H1 (cell line): ENCODE measurements at places on chromosomes 16 and 17.

- DNase-seq: no peak
Measured at GRCh38 chr16:10631886-10632285, 51.5 kb upstream of the EMP2 start.

GRCh38 chr17:6046431-6046830 is 23.7 kb upstream of the WSCD1 start:
- no peak for DNase-seq

- DNase-seq: no peak
Measured at GRCh38 chr17:55456307-55457240, 34.9 kb upstream of the MMD start.

- no peak for DNase-seq
Measured at GRCh38 chr16:84059111-84059510, 16.5 kb upstream of the SLC38A8 start.

DNA sequence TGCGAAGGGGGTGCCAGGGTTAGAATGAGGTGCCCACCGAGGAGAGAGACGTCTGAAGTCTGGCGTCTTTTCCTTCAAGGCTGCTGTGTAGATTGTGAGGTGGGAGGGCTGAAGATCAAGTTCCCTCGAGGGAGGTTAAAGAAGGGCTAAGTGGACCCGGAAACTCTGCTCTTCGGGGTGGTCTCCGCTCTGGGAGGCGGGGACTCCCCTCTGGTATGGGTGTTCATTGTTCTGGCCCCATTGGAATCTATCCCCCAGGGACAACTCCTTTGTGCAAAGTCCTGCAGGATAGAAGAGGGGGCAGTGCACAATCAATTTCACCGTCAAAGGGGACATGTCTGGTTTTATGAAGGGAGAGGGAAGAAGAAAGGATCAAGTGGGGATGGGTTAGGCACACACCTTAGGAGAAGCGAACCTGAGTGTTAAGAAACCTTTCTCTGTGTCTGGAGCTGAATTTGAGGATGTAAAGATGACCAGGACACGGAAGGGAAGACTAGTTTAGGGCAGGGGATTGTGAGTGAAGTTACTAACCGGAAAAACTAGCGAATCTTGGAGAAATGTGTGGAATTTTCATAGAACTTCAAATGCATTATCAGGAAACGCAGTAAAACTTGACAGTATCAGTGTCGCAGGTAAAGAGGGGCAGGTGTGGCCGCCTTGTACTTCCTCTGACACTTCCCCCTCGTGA is 809 bp upstream of the RAB34 start:
- DNase-seq: no peak

- no peak for DNase-seq
Measured at GRCh38 chr16:12024429-12024828, 47.9 kb downstream of the SNX29 start.

DNA sequence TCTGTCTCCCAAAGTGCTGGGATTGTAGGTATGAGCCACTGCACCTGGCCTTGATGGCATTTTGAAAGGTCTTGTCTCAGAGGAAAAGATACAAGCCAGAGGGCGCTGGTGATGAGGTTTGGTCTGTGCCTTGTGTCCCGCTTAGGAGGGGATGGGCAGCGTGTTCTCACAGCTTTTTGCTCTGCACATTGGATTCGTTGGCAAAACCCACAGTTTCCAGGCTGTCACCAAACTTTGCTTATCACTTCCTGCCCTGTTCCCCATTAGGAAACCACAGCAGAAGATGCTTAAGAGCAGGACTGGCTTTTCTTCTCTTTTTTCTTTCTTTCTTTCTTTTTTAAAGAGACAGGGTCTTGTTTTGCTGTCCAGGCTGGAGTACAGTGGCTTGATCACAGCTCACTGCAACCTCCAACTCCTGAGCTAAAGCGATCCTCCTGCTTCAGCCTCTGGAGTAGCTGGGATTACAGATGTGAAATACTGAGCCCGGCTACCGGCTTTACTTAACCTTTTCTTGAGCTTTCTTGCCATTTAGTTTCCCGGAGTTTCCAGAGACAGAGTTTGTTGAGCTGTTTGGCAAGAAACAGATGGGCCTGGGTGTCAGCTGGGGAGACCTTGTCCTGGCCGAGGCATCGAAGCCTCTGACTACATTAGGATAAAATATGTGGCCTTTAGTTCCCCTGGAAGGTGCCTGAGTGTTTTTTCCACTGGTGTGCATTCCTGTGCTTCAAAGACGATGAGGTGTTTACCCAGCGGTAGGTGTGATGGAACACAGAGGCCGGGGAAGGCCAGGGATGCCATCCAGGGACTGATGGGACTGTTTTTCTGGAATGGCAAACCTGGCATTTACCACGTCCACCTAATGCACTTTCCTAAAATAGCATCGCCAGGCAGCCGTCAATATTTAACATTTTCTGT is 112.9 kb downstream of the ABCC1 start:
- no peak for DNase-seq

- DNase-seq: peak; percentile 98
Measured at GRCh38 chr16:77236063-77236511, 36.9 kb downstream of the SYCE1L start.

GRCh38 chr16:80664226-80664625 is 123.4 kb downstream of the DYNLRB2 start:
- DNase-seq: no peak

- DNase-seq: no peak
Measured at GRCh38 chr17:73552300-73553048, 91.8 kb downstream of the SDK2 start.

DNA sequence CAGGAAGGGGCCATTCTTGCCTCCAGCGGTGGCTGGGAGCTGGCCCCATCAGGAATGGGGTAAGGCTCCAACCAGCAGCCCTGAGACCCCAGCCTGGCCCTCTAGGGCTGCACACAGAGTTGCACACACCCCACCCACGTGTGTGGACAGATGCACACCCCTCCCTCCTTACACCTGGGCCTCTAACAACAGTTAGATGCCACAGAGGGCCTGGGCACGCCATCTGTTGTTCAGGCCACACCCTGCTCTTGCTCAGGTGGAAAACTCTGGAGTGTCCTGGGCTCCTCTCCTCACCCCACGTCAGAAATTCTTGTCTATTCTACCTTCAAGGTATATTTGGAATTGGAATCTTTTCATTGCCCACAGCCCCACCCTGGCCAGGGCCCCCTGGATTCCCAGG is 13.3 kb upstream of the RAI1 start:
- no peak for DNase-seq

DNA sequence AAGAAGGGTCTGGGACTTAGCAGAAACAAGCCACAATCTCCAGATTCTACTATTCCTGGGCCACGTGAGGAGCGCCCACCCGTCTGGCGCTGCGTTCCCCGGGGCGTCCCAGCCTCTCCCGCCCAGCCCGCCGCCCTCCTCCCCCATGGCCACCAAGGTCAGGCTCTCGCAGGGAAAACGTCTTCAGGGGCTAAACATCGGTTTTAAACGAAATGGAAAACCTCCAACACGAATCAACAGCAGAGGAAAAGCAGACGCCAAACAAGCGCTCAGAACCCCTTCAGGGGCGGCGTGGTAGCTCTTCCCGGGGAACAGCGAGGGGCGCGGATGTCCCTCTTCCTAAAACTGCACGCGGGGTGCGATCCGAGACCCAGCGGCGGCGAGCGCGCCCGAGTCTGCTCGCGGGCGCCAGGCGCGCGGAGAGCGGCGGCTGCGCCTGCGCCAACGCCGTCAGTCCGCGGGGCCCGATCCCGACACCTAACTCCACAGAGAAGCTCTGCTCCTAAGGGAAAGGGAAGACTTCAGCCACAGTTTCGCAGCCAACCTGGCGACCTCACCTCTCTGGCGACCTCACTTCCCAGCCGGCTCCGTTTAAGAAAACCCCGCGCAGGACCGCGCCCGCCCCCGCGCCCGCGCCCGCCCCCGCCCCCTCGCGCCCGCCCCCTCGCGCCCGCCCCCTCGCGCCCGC is 505 bp upstream of the COG1 start:
- peak; percentile 77 for DNase-seq

GRCh38 chr17:56987283-56987834 is 9.4 kb downstream of the SCPEP1 start:
- DNase-seq: no peak

DNA sequence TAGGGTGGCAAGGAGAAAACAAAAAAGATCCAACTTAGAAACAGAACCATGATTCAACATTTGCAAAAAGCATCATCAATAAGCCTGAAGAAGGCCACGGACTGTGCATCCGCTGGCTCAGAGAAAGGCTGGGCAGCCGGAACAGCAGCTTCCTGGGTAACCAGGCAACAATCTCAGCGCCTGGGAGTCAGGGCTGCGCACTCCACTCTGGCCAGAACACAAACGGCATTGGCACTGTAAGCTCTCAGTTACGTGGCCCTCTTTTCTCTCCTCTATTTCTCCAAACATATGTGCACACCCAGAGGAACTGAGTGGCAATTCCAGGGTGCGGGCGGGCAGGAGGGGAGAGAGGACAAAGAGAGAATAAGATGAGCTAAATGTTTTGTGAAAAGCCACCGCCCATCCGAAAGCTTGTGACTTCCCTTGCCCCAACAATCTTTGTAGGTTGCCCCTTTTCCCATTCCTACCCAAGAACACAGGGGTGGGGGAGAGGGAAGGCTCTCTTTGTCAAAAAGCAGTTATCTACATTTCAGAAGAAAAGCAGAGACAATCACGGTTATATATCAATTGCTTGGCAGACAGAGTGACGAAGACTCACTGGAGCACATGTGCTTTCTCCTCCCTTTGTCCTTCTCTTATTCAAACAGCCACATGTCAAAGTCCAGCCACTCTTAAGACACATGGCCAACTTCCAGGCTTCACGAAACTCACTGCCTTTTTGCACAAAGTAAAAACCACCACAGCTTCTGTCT is 6.6 kb upstream of the GHDC start:
- no peak for DNase-seq

- no peak for DNase-seq
Measured at GRCh38 chr17:53792997-53793396, 29.7 kb upstream of the KIF2B start.

GRCh38 chr16:27129401-27129800 is 62.7 kb downstream of the C16orf82 start:
- no peak for DNase-seq

DNA sequence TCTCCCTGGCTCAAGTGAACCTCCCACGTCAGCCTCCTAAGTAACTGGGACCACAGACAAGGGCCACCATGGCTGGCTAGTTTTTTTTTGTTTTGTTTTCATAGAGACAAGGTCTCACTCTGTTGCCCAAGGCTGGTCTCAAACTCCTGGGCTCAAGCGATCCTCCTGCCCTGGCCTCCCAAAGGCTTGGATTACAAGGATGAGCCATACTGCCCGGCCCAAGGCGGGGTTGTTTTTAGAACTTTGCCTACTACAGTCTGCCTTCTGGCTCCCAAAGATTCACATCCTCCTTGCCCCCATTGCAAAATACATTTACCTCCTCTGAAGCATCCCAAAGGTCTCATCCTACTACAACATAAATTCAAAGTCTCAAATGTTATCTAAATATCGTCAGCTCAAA is 49.5 kb upstream of the PHOSPHO1 start:
- no peak for DNase-seq

GRCh38 chr16:16863672-16864071 is 484.7 kb downstream of the NPIPA7 start:
- no peak for DNase-seq

DNA sequence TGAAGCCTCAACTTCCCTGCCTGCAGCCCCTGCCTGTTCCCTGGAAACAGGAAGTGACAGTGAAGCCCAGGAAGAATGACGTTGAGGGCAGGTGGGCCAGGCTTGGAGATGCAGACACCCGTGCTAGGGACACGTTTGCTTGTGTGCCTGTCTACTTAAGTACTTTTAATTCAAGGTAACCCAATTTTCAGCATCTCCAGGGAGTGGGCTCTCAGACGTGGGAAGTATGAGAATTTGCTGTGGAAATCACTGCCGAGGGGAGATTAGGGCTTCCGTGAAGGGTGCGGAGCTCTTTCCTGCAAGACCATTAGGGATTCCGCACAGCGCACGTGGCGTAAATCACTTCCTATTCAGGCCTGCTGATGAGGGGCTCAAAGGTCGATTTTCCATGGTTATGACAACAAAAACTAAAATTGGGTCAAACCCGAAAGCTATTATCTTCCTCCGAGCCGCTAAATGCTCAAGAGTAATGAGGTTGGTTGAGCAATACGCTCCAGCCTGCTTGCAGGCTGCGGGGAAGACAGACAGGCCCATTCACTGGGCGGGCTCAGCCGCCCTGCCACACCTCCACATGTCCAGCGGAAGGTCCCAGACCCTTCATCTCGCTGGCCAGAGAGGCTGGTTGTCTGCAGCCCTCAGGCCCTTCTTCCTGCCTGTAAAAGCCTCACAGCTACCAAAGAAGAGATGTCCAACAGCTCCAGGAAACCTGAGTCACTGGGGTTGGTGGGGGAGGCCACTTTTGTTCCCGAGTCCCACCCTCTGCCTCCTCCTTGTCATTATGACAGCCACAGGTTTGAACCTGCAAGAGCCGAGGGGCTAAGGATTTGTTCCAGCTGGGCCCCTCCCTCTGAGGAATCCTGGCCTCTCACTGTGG is 109.9 kb downstream of the RBFOX3 start:
- no peak for DNase-seq

- no peak for DNase-seq
Measured at GRCh38 chr17:27457731-27458523, 1.7 kb downstream of the KSR1 start.

- DNase-seq: no peak
Measured at GRCh38 chr16:2828876-2829430, 1.1 kb upstream of the ZG16B start.

- no peak for DNase-seq
Measured at GRCh38 chr16:53768593-53768992, 64.6 kb downstream of the FTO start.

DNA sequence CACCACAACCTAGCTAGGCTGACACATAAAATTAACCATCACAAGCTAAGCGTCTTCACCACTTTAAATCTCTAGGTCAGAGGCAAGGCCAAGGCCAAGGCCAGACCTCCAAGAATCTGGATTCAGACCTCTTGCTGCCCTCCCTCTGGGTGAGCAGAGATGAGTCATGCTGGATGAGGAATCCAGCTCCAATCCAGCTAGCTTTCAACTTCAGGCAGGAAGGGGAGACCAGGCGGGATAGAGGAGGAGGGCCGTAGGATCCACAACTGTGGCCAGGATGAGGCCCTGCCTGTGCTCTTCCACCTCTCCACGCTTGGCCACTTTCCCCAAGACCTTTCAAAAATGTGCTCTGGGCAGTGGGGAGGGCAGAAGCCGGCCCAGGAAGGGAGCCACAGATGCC is 14.7 kb downstream of the LRRC75A start:
- DNase-seq: no peak

DNA sequence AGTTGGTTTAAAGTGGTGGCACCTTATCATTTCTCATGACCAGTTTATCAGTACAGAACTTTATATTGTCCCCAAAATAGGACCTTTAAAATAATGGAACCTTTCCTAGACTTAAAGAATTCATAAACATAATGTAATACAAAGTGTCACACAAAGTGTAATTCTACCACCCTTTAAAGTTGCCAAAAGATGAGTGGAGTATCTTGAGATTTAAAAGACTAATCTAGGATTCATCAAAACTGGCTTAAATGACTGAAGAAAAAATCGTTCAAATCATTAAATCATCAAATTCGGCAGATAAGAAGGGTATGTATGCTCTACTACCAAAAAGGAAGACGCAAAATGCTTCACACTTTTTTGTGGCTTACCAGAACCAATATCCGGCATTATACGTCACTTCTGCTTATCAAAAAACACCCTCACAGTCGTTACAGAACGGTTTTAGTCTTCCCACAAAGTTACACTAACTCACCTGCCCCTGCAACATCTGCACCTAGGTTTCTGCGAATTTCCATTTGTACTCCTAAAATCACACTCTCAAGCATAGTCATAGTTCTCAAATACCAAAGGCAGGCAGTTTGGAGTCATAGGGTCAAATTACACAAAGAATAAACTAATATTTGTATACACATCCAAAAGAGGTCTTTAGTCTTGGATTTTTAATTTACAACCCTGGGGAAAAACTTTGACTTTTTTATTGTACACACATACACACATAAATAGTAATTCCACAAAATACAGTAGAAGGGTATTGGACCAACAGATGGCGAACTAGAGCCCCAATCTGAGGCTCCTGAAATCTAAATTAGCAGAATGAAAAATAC is 1.4 kb upstream of the KANSL1 start:
- DNase-seq: no peak
